ENCODE measurements at places on chromosomes 4 and X.

DNA sequence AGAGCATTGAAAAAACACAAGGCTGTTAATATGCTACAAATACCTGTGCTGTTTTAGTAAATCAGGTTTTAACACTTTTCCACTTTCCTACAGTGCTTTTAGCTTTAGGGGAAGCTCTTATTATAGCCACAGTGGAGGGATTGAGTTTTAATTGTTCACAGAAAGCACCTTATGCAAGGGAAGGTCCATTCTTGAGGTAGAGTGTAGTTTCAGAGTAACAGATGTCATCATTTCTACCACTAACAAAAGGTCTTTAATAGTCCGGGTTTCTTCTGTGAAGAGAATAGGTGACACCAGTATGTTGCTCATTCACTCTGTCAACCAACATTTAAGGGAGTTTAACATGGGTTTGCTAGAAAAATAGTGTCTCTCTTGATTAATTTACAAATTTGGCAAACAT is 104.4 kb downstream of the STIM2 start:
- no peak for DNase-seq

GRCh38 chr4:34534916-34535315 is 1709.4 kb downstream of the ARAP2 start:
- DNase-seq = peak; percentile 10

DNA sequence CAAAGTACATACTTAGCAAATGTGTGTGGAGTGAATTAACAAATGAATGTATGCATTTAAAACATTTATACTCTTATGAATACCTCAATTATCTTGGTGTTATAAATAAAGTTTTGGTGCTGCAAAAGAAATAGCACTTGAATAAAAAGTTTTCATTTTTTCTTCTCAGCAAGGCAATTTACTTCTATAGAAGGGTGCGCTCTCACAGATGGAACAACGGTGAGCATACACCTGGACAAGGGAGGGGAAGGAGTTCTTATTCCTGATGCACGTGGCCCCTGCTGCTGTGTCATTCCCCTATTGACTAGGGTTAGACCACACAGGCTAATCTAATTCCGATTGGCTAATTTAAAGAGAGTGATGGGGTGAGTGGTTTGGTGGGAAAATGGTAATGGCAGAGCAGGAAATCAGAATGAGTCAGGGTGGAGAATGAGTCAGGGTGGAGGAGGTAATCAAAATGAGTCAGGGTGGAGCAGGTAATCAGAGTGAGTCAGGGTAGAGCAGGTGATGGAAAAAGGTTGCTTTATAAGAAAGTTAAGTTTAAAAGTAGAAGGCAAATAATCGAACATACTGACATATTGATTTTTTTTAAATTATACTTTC is 28.2 kb upstream of the PGK1 start:
- no peak for DNase-seq

DNA sequence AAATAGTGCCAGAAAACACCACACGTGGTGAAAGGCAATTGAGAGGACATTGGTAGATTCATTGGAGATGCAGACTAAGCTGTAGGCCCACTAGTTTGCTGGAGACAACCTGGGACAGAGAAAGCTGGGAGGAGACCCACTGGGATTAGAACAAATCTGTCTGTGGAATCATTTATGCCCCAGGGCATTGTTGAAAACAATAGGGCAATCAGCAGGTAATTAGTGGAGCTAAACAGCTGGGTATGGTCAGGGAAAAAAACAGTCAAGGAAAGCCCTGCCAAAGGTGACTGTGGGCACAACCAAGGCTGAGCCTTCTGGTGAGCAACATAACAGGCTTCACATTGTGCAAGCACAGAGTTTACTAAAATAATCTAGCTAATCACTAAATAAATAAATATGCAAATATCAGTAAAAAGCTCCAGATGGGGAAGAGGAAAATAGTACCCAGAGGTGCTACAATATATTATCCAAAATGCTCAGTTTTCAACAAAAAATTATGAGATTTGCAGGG is 9.0 kb downstream of the TCEAL3 start:
- DNase-seq = no peak

- DNase-seq = no peak
Observed at GRCh38 chr4:109510687-109511086, 49.4 kb upstream of the MCUB start.

- no peak for DNase-seq
Observed at GRCh38 chrX:138191998-138192397, 519.5 kb downstream of the FGF13 start.

- DNase-seq = no peak
Observed at GRCh38 chr4:79466621-79467020, 58.6 kb upstream of the GK2 start.

DNA sequence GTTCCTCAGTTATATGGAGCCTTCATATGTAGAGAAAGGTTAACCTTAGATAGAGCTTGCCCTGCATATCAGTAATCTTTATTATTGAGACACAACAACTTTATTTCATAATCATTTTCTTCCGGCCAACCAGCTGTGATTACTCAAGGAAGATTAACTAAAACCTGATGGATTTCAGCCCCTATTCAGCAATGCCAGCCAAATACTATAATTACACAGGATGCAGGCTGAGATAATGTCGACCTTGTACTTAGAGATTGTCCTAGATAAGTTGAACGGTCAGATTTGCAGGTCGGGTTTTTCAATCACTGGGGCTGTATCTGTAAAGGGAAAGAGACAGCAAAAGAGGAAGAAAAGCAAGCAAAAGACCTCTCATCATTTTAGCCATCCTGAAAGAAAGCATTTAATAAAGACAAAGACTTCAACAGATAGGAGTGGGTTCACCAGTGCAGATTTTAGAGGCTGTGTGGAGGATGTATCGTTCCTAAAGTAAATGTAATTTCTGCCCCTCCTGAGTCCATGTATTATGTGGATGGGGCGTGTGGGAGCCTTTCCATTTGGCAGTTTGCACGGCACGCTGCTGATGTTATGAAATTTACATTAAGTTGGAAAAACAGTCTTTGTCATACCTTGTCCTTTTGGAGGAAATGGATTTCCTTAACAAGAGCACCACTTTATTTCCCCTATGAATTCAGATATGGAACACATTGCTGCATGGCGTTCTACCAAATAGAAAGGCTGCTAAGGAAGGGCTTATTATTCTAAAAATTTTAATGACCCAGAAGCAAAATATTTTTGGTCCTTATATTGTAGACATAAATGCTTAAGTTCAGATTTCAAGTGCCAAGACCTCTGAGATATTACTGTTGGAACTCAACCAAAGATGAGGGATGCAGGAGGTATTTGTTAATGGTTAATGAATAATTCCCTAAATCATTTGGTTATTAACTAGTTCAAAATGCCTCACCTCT is 496.7 kb downstream of the SPRY1 start:
- DNase-seq = peak; percentile 9

DNA sequence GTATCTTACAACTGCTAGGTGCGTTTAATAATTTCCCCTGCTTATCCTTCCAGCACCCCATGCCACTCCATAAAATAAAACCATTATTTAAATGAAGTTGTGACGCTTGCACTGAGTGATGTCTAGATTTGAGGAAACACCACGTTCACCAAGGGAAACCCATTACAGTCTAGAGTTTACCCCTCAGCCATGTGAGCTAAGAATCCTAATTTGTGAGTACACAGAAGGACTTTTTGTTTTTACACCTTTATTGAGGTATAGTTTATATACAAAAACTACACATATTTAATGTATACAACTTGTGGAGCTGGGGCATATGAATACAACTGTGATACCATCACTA is 326.8 kb downstream of the RAPGEF2 start:
- DNase-seq = no peak

DNA sequence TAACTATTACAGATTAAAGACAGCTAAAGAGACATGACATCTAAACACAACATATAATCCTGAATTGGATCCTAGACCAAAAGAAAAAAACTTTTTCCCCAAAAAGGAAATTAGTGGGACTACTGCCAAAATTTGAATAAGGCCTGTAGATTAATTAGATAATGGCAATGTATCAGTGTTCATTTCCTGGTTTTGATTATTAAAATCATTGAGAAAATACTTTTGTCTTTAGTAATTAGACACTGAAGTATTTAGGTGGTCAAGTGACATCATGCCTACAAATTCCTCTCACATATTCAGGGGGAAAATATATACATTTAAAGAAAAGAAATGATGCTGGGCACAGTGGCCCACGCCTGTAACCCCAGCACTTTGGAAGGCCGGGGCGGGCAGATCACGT is 10.4 kb upstream of the USO1 start:
- DNase-seq = no peak

DNA sequence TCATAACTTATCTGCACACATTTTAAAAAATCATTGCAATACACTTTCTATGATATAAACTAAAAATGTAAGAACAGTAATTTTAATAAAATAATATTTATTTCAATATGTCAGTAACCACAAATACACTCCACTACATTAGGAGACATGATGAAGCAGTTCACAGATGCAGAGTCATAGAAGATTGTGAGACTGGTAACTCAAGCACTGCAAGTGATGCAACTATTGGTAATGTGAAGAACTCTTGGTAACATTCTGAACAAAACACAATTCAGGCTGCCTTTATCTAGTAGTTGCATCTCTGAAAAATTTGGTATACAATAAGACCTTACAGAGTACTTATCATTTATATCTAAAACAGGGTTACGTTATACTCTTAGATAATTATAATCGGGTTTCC is 52.6 kb upstream of the LRAT start:
- DNase-seq = no peak

All from NCI-H2081 (cell line).